ENCODE measurements at places on chromosomes 16 and 17.

GRCh38 chr17:63635290-63635689 is 13.1 kb downstream of the MAP3K3 start:
- DNase-seq = no peak

DNA sequence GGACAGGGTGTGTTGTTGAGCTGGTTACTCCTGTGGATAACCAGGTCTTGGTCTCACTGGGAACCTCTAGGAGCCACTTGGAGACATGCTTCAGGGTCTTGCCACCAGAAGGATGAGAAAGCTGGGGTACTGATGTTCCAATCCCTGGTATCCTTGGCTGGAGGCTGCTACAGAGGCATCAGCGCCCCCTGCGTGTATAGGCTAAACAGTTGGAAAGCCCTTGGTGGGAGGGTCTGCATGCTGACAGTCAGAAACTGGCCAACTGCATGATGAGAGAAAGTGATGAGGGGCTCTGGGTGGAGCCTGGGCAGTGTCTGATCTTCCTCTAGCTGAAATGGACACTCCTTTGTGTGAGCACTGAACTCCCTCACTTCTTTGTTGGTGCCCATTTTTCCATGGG is 536.9 kb downstream of the XYLT1 start:
- DNase-seq = no peak

- DNase-seq = no peak
Observed at GRCh38 chr17:42249681-42250446, 26.3 kb downstream of the STAT5B start.

GRCh38 chr17:17416400-17417360 is 60.1 kb upstream of the MED9 start:
- no peak for DNase-seq

GRCh38 chr17:56793531-56793930 is 40.2 kb downstream of the C17orf67 start:
- DNase-seq = no peak

DNA sequence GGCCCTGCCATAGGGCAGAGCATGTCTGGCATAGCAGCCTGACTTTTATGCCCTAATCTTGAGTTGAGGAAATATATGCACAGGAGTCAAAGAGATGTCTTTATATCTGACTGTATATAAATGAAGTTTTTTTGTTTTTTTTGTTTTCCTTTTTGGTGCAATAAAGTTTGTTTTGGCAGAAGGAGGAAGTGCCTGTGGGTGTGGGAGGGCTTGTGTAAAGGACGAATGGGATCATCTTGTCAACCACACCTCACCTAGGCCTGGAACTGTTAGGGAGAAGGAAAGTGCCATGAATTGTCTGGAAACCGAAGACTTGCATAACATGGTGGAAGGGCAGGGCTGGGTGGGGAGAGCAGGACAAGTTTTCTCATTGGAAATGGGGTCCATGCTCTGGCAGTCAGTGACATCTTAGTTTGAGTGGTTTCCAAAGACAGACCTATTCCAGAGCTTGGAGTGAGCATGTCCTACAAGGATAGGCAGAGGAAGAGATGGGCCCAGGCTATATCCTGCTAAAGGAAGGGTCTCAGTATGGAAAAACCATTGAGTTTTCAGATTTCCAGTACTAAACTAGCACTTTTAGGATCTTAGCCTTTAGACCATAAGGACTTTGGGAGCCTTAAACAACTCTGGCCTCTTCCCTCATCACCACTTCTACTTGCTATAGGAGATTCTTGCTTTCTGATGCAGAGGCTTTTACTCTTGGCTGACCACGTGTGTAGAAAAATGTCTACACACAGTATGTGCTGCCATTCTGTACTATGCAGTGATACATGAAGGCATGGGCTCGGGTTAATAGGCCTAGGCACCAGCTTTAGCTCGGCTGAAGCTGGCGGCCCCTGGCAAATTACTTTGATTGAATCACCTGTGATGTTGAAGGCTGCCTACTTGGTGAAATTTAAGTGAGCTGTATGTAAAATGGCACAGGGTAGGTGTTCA is 15.5 kb downstream of the SNF8 start:
- no peak for DNase-seq

- DNase-seq = peak; percentile 99
Observed at GRCh38 chr17:1714427-1714979, 4.3 kb upstream of the TLCD2 start.

- DNase-seq = no peak
Observed at GRCh38 chr17:48834973-48835372, 4.1 kb downstream of the CALCOCO2 start.

GRCh38 chr16:50269769-50270509 is 3.6 kb downstream of the ADCY7 start:
- peak; percentile 44 for DNase-seq

DNA sequence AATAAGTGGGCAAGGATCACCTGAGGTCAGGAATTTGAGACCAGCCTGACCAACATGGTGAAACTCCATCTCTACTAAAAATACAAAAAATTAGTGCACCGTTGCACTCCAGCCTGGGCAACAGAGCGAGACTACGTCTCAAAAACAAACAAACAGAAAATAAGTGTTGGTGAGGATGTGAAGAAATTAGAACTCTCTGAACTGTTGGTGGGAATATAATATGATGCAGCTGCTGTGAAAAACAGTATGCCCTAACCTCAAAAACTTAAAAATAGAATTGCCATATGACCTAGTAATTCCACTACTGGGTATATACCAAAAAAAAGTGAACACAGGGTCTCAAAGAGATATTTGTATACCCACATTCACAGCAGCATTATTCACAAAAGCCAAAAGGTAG is 26.1 kb downstream of the GLG1 start:
- DNase-seq = no peak

DNA sequence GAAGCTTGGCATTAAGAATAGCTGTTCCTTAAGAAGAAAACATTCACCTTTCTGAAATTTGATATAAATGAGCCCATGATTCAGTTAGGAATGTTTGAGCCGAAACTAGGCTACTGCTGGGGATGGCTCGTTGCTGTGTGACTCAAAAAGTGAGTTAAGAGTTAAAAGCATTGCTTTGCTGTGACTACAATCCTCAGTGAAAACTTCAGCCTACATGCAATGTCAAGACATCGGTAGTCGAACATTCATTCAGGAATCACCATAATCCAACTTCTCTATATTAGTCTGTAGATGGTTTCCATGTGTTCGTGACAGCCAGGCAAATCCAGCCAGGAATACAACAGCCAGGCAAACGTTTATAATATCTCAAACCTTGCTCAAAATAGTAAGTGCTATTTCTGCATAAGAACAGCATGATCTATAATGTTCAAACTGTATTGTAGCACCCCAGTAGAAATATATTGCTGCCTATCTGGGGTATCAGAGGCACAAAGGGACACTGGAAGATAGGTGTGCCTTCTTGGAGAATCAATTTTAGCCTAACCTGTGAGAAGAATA is 1225.1 kb downstream of the CDH8 start:
- DNase-seq = no peak
